Stimulated activated CD8-positive, alpha-beta memory T cell treated with anti-CD3 and anti-CD28 coated beads, Interleukin-7, amount 100 ng/mL, for 24 hours (primary cell): ENCODE measurements at places on chromosomes 4 and X.

DNA sequence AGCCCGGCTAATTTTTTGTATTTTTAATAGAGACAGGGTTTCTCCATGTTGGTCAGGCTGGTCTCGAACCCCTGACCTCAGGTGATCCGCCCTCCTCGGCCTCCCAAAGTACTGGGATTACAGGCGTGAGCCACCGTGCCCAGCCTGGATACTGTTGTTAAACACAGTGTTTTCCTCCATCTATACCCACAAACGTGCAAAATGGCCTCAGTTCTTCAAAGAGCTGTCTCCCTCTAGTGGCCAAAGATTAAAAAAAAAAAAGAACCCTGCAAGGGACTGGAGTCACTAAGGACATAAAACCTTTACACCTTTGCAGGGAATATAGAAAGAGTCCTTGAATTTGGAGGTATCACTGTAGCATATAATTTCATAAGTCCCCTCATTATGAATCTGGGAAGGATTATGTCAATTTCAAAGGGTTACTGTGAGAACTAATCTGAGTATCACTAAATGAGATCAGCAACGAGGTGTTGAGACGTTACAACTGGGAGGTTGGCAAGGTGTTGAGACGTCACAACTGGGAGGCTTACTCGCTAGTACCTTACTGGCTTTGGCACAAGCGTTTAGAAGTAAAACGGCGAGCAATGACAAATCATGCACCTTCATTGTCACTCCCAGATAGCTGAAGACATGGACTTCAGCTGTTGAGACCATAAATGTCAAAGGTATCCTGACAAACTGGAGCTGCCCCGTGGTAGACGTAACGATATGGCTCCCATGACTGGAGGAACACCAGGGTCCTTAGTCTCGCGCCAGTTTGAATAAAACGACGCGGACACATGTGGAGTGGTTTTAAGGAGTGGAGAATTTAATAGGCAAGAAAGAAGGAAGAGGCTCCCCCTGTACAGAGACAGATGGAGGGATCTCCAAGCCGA, 33.4 kb upstream of the ENPP6 start:
- no peak for DNase-seq

- DNase-seq = no peak
Measured at GRCh38 chr4:2260344-2261109, 1.4 kb downstream of the MXD4 start.

DNA sequence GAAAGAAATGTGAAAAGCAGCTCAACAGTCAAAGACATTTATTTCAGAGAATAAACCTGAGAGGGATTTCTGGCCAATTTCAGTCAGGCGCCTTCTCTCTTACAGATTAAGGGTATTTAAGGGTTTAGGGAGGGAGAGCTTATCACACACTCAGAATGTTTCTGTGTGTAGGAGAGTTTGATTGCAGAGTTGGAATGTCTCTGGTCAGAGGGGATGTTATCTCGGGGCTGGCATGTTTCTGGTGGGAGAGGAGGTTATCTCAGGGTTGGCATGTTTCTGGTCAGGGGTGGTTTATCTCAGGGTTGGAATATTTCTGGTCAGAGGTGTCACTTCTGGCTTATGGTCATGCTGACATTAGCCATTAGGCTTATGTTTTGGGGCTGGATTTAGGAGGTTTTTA, 1920.5 kb upstream of the PCDH7 start:
- no peak for DNase-seq

DNA sequence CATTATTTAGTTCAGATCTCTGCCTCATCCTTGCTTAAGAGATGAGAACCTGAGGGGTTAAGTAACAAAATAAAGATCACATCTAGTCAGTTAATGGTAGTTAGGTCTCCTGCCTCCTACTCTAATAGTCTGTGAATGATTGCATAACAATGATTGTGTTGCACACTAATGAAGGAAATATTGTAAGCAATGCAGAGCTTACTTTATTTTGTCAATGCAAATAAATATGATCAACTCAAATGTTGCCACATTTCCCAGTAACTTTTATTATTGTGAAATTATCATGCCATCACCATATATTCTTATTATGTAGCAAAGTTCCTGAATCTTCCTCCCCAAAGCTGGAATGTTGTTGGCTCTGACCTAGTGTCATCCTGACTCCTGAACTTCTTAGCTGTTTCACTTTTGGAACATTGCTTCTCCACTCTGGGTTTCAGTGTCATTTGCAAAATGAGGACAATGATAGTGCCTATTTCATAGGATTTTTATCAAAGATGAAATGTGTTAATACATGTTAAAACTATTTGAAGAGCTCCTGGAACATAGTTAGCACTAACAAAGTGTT, 17.0 kb upstream of the GABRA4 start:
- no peak for DNase-seq

DNA sequence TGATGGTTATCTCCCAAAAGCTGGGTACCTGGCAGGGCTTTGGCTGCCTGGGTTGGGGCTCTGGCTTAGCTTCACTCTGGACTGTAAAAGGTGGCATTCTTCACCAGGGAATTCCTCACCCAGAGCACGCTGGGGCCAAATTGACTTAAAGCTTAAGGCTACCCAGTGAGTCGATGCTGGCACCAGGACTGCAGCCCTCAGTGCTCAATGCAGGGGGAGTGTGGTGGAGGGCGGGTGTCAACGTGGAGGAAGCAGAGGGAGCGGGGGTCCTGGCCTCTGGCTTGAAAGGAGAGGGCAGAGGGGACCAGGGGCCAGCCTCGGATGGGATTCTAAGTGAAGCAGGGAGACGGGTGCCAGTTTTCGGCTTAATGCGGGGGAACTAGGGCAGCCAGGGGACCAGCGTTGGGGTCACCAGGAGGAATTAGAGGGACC, 446 bp upstream of the FAM50A start:
- no peak for DNase-seq

GRCh38 chr4:82798168-82799005, at the start of gene SCD5:
Gene SCD5 (minus strand): TSS chr4:82798796. CDS start chr4:82798537, 259 bp downstream.
- DNase-seq = peak; percentile 29

DNA sequence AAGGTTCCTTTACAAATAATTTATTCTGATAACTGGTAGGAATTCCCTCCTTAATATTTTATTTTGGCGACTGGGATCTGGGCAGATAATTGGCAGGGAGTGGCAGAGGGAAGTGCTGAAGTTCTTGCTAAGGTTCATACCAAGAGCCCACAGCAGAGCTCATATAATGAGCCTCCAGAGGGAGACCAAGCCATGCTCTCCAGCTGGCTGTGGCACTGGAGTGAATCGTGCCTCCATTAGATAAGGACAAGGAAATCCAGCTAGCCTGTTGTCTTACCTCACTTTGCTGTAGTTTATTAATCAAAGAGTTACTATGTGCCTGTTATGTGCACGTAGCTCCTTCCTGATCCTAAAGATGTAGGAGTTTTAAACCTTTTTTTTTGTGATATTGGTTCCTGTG, 1.3 kb downstream of the ASB12 start:
- DNase-seq = no peak

- no peak for DNase-seq
Measured at GRCh38 chrX:108025954-108026600, 18.8 kb upstream of the VSIG1 start.
